Activated naive CD8-positive, alpha-beta T cell treated with anti-CD3 and anti-CD28 coated beads, Interleukin-2, amount 50 U/mL, for 16 hours (primary cell): ENCODE measurements at places on chromosomes 4 and X.

DNA sequence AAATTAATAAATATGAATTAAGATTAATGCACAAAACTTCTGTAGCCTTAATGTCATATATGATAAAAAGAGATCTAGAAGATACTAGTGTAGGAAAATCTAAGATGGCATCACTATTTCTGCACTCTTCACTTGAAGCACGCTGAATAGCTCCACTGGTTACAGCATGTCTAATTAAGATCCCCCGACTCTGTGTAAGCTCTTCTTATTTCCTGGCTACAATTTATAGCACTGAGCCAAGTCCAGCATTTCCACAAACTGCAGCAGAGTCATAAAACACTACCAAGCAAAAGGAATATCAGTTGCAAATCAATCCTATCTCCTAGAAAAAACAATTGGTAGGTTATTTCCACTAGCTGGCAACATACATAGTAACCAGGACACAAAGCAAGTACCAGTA is 1.3 kb upstream of the CCNA2 start:
- DNase-seq = no peak

- no peak for DNase-seq
Measured at GRCh38 chrX:118337687-118338086, 8.2 kb upstream of the WDR44 start.

GRCh38 chr4:163148466-163149336 is 18.0 kb downstream of the NAF1 start:
- no peak for DNase-seq

DNA sequence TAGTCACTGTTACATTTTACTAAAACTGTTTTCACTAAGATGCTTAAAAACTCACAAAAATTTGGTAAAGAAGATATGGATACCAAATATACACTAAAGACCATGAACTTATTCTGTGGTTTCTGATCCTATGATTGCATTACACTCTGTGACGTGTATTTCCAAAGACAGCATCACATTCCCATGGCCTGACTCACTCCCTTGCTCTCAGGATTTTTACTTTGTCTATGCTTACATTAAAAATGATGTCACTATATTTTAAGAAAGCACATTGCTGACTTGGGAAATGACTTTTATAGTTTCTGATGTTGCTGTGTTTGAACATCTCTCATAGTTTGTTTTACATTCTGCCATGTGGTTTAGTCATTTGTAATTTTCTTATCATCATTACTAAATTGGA is 327.9 kb upstream of the MAGEB18 start:
- DNase-seq = no peak

- DNase-seq = no peak
Measured at GRCh38 chrX:43019021-43019420, 241.1 kb upstream of the PPP1R2C start.

- no peak for DNase-seq
Measured at GRCh38 chr4:100340512-100341485, 150.5 kb upstream of the DDIT4L start.

- DNase-seq = no peak
Measured at GRCh38 chr4:20625426-20625825, 74.8 kb upstream of the PACRGL start.

DNA sequence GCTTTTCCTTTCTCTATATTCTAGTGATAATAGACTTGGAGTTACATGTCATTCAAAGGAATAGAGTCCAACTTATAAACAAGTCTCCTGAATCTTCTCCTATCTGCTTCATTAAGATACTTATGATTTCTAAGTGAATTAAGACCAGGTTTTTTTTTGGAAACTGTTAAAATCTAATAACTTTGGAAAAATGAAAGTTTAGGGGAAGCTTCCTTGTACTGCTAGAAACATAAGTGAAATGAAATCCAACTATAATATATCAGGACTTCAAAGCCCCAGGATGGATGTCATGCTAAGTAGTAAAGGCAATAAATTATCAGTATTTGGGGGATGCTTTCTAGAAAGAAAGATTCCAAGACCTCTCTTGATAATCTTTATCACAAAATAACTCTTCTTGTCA is 24.8 kb downstream of the GRIA2 start:
- no peak for DNase-seq

DNA sequence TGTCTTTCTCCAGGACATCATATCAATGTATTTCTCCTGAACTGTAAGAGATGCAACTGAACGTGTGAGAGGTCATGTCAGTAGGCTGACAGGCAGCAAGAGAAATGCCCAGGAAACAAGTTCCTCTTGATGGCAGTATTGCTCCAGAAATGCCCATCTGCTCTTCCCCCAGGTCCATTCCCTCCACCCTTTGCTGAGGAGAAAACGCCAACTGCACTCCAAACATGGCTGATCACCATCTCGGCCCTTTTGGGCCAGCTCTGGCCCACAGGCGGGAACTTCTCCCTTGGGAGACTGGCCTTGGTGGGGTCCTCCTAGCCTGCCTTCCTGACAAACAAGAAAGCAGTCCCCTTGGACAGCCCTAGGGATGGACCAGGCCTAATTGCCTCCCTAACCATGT is 276.5 kb upstream of the AGTR2 start:
- DNase-seq = no peak

DNA sequence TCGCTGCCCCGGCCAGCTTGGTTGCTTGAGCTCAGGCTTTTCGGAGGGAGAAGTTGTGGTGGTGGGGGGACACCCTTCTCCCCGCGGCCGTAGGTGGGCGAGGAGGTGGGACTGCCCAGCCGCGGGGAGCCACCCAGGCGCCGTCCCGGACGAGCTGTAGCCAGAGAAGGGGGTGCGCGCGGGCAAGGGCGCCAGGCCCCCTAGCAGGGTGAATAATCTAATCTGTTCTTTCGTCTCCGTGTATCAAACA is 3.1 kb downstream of the MID1IP1 start:
- DNase-seq = no peak

DNA sequence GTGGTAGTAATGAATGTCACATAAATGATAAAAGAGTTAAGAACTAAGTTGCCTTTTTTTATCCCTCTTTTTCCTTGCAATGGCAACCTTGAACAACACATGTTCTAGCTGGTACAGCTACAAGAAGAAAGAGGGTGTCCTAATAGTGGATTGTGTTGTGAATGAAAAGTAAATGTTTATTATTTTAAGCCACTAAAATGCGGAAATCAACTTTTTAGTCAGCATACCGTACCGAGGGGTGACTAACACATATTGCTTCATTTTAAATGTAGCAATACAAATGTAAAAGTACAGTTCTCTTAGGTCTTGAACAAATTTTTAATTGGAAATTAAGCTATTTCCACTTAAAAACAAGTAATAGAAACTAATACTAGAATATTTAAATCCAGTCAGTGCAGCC is 17.7 kb upstream of the AP1AR start:
- DNase-seq = no peak

DNA sequence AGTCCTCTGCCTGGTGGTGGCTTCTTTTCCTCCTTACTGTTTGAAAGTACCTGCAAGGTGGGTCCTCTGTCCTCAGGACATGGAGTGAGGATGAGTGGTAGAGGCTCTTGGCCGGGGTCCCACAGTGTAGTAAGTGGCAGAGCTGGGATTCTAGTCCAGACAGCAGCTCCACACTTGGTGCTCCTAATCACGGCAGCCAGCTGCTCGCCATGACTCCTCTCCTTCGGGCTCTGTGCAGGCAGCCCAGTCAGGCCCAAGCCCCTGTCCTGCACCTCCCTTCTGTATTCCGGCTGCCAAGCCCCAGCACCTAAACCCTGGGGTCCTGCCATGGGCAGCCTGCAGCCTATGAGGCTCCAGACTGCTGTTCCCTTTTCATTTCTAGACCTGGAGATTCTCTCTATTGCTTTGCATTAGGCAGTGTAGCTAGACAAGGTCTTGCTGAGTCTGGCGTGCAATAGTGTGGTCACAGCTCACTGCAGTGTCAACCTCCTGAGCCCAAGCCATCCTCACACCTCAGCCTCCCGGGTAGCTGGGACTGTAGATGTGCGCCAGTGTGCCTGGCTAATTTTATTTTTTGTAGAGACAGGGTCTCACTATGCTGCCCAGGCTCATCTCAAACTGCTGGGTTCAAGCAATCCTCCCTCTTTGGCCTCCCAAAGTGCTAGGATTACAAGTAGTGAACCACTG is 24.9 kb downstream of the NSD2 start:
- no peak for DNase-seq

DNA sequence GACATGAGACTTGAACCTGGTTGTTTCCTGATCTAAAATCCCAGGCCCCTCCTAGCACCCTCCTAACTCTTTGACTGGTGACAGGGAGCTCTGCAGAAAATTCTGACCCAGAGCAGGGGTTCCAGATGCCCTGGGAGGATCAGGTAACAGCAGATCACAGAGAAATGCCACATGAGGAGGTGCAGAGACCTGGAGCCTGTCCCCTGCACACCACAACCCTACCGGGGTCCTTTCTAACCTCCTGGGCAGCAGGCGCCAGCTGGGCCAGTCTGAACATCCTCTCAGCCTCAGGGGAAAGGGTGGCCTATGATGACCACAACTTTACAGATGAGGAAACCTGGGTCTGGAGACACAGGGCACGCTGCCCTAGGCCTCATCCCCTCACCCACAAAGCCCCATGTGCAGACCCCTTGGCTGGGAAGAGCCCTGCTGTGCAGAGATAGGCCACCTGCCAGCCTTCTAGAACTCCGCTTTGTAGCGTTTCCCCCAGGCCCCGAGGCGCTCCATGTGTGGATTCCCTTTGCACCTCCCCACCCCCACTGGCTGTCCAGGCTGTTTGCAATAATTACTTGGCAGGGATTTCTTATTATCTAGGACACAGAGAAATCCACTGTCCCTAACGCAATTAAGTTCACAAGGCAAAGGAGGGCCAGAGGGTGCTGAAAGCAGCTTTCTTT is 36.5 kb downstream of the WDR1 start:
- no peak for DNase-seq

- DNase-seq = no peak
Measured at GRCh38 chr4:110622841-110623717, at the start of gene PITX2. Gene PITX2, minus strand, starts transcription at chr4:110623077. Its CDS starts 617 bp downstream, at chr4:110622460.

DNA sequence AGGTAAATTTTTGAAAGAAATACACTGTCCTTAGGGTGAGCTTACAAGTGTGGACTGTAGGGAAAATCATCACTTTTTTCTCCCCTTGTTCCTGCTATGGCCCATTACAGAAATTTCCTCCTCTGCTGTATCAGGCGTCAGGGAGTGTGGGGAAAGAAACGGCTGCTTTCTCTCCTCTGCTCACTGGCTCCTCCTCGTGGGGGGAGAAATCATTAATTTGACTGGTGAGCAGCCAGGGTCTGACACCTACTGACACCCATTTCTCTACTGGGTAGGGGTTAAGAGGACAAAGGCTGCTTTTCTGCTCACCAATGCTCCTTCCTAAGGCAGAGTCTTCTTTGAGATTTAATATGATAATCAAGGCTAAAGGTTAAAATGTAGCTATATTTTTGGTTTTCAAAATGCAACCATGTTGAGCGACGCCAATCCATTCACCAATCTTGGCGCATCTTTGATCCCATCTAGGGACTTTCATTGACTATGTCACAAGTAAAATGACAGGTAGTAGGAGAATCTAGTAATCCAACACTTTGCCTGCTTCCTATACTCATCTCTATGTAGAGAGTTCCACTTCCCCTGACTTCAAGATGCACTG is 25.1 kb downstream of the SETD7 start:
- DNase-seq = peak; percentile 11

- no peak for DNase-seq
Measured at GRCh38 chr4:147192679-147193078, 247.0 kb upstream of the TTC29 start.

DNA sequence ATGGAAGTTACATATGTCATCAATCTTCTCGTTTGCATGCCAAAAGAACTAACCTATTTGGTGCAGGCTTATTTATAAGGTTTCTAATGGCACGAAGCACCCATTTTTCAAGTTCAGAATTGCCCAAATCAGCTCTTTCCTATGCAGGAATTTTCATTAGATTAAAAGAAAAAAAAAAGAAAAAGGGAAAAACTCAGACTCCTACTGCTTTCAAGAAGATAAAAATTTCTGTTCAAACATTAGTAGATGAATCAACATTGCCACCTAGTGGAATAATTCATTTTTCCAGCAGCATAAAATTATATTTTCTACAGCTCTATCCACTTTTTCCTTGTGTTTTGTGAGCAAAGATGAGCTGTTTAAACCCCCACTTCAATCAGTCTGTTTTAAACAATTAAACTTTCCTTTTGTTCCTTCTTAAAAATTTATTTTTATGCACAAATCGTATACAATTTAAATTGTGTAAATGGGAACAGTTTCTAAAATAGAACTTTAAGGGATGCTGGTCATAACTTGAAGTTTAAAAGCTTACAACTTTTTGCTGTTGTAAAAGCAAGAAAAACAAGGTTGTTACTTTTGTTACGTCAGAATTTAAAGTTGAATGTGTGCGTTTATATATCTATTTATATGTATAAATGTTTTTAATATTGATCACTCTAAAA is 309.9 kb downstream of the ARAP2 start:
- no peak for DNase-seq

GRCh38 chr4:19829101-19829500 is 422.6 kb upstream of the SLIT2 start:
- no peak for DNase-seq

- no peak for DNase-seq
Measured at GRCh38 chr4:8270912-8271815, 1.6 kb downstream of the HTRA3 start.

GRCh38 chr4:153573881-153574802 is 108.0 kb downstream of the TMEM131L start:
- peak; percentile 10 for DNase-seq

DNA sequence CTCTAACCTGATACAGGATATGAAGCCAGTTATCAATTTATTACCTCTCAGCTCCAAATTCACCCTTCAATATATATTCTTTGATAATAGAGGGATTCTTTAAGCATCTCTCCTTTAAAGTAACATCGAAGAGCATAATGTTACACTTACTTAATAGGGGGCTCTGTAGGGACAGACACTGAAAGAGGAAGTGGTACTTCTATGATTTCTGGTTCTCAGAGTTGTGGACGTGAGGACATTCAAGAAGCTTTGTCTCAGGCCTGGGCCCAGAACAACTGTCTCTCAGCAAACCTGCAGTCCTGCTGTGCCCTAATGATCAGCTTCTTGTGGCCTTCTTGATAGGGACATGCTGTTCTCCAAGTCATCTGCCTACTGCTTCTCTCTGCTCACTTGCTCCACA is 4.2 kb upstream of the ZXDB start:
- DNase-seq = no peak

DNA sequence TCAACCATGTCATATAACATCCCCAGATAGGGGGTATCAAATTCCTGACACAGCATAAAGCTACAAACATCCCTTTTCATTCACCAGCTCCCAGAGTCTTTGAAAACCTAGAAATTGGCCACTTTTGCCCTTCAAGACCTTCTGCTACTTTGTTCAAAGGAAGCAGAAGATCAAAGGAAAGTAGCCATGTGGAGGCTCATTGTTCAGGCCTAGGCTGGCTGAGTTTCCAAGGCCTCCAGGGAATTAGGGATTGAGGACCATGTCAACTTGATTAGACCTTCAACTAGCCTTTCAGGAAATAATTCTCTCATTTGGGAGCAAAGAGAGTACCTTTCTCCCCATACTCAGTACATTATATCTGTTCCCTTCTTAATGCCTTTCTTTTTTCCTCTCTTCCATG is 66.8 kb upstream of the ATXN3L start:
- no peak for DNase-seq

DNA sequence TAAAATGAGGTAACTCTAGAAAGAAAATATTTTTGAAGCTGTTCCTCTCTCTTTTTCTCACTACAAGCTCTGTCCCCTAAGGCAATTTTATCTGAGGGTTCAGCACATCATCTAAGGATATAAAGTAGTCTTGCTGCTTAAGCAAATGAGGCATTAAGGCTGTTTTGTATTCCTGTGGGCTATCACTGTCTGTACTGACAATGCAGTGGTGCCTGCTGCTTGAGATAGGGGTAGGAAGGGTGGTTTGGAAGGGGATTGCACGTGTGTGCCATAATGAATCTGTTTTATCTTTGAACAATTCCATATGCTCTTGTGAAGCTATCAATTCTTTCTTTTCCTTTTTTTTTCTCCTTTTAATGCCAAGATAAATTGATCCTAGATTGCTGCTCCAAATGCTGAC is 128.0 kb upstream of the ATOH1 start:
- no peak for DNase-seq
